ENCODE measurements at places on chromosomes 4 and X.

DNA sequence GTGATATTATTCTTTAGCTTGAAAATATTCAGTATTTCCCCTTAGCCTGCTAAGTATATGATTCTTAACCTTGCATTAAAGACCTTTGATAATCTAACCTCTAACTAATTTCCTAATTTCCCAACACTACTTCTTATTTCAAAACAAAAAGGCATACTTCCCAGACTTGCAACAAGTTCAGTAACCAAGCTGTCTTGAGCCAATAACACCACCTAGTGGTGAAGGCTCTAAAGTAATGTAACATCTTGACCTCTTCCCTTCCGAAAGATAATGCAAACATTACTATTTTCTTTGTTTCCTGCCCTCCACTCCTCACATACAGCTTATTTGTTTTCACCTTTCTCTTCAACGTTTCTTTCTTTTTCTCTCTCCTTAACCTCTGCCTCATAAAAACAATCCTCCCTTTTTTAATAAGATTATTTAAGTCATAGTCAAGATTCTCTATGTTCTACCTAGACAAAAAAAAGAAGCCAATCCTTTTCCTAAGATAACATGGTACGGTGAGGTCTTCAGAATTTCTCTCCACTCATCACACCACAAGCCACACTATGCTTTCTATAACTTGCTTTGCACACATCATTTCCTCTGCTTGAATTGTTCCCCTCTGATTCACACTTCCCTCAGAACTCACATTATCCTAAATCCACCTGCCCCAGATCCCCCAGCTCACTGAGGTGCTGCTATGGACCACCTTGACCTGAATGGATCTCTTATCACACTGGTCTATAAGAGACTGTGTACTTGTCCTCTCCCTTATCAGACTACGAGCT lies 3.5 kb downstream of the FAT1 start:
- no peak for DNase-seq

DNA sequence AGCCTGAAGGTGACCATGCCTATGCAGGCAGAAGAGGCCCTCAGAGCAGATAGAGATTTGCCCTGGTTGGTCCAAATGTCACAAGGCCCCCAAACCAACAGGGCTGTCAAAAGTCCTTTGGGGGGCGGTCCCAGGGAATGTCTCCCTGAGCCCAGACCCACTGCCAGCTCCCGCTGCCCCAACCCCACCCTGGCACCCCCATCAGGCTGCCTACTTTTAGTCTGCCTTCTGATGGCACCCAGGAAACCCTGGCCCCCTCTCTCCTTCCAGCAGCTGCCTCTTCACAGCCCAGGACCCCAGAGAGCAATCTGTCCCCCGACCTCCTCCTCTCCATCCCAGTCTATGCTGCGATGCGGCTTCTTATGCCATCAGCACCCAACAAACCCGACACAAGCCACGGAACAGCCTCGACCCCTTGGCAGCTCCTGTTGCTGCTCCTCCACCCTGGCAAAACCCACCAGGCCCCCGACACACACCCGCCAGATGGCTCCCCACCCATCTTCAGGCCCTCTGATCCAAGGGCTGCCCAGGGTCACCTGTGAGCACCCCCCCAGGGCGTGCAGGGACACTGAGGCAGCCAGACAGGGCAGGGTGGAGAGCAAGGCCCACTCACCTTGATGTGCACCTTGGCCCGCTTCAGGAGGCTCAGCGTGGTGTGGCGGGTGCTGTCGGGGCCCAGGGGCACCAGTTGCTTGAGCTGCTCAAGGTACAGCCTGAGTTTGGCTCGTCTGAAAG lies 9.9 kb downstream of the MXD4 start:
- DNase-seq: no peak

- DNase-seq: no peak
Observed at GRCh38 chr4:119116925-119117900, 18.4 kb upstream of the MYOZ2 start.

- DNase-seq: no peak
Observed at GRCh38 chr4:5664778-5665177, 43.6 kb downstream of the EVC2 start.

- no peak for DNase-seq
Observed at GRCh38 chr4:119103263-119103662, 32.4 kb upstream of the MYOZ2 start.

DNA sequence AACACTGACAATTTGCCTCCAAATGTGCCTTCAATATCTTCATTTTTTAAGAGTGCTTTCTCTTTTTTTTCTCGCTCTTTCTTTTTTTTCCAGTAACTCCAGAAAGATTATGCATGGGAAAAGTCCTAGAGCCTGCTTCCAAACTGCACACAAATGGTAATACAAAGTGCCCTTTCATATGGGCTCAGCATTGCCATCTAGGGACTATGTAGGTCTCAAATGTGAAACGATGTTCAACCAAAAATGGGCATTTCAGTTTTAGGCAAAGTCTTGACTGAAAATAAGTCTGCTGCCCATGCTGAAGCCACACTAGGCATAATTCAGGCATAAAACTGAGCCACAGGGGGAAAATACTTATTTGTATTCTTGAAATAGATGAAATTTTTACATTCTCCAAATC lies 65.6 kb downstream of the SYNPO2 start:
- DNase-seq: peak; percentile 11

DNA sequence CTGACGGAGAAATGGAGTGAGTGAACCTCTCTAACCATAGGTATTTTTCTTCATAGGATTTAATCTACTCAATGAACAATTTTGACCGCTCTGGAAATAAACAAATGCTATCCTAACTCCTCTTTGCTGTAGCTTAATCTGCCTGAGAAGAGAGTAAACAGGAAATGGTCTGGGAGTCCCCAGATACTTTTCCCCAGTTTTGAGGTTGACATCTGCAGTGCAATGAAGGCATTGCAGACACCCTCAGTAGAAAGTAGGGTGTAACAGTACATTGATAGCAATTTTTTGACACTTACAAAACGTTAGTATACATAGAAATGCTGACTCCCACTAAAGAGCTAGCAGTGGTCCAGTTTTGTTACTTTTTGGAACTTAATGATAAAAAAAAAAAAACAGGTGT lies 495.9 kb upstream of the FAM241A start:
- DNase-seq: no peak

DNA sequence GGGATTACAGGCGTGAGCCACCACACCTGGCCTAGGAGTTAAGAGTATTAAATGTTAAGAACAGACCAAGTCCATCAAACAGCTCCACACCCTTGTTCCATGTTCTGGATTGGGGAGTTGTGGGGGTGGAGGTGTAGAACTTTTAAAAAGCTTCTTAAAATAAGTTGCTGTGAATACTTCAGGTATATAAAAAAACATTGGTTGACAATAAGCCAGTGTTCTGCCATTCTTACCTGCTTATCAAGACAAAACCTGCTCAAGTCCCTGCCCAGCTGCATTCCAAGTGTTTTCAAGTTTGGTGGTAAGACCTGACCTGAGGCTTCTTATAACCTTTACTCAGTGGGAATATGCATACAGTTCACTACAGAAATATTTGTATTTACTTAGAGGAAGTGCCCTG lies 6.4 kb downstream of the RBM3 start:
- no peak for DNase-seq

DNA sequence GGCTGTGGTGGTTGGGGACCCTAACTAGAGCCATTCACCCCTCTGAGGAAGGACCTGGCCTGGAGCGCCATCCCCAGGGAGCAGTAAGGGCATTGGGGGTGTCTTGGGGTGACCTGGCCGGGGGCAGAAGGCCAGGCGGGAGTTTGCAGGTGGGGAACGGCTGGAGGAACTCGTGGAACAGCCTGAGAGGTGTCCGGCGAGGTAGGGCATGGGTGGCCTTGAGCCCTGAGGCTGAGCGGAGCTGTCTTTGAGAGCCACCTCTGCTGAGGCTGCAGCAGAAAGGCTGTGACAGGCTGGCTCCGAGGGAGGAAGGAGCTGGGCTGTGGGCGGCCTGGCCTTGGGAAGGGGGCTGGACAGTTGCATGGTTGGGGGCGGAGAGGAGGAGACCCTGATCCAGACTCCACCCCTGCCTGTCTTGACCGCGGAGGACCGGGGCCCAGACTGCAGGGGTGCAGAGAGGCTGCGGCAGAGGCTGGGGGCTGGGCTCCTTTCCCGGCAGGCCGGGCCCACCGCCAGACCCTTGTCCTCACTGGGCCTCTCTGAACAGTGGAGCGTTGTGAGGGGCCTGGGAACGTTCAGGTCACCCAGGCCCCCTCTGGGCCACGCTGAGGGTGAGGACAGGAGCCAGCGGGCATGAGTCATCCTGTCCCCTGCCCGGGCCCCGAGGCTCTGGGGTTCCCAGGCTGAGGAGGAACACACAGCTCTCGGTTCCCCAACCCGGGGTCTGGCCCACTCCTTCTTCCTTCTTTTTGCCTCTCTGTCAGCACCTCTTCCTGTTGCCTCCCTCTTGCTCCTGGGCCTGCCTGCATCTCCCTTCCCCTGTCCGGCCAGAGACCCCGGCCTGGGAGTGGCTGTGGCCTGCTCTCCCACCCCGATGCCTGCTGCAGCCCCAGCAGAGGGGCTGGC lies 8.1 kb downstream of the SH3BP2 start:
- no peak for DNase-seq

DNA sequence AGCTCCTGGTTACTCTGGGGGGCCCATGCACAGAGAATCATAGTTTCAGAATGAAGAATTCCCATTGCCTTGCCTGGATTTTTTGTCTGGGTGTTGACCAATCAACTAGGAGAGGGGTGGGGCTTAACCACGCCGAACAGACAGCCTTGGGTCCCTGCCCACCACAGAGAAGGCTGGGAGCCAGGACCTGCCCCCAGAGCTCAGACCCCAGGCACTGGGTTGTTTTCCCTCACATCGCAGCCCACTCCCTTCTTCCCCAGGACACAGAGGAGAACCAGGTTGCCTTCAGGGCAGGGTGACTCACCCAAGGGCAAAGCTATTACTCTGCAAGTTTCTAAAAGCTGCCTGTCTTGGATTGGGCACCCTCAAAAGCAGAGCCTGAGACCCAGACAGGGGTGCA lies 23.3 kb upstream of the CRMP1 start:
- DNase-seq: no peak

DNA sequence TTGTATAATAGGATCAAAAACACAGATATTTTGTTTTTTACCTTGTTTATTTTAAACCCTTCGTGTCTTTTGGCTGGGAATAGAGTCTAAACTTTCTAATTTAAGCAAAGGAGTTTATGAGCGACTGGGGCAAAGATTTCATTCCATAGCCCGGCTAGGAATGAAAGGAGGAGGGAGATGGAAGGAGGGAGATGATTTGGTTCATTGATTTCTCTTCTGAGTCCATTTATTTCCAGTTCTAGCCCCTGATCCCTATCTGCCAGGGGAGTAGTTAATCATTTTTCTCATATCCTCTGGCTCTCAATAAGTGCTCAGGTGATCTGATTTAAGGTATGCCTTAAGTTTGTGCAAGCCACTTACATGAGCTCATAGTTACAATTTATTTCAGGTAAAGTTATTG lies 120.0 kb downstream of the SPRY1 start:
- DNase-seq: no peak

DNA sequence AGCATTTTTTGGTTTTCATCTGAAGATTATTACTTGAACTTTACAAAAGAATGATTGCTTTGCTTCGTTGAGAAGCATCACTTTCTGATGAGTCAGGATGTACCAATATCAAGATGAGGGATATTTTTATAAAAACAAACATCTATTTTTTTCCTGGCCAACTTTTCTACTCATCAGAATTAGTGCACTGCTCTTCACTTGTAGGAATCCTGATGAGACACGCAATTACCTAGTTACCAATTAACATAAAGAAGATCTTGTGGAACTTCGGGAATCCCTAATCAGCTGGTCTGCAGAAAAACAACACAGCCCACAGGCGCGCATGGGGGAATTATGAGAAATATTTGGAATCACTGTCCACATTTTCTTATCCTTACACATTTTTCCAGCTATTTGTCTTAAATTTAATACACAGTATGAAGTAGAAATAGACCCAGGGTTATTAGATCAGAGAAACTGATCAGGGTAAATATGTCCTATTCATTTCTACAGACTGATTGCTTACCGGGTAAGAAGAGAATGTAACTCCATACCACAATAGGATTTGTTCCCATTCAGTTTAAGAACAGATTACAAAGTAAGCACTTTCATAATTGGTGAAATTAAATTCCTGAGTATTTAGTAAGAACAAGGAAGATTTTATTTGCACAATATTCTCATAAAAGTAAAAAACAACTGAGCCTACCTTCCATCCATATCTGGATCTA lies 50.9 kb downstream of the MFAP3L start:
- DNase-seq: no peak

GRCh38 chr4:94339779-94340178 lies 2.9 kb downstream of the HPGDS start:
- DNase-seq: peak; percentile 24

GRCh38 chrX:100850317-100850716 lies 23.8 kb downstream of the NOX1 start:
- no peak for DNase-seq

GRCh38 chr4:113607147-113607720 lies 154.3 kb downstream of the CAMK2D start:
- DNase-seq: no peak

DNA sequence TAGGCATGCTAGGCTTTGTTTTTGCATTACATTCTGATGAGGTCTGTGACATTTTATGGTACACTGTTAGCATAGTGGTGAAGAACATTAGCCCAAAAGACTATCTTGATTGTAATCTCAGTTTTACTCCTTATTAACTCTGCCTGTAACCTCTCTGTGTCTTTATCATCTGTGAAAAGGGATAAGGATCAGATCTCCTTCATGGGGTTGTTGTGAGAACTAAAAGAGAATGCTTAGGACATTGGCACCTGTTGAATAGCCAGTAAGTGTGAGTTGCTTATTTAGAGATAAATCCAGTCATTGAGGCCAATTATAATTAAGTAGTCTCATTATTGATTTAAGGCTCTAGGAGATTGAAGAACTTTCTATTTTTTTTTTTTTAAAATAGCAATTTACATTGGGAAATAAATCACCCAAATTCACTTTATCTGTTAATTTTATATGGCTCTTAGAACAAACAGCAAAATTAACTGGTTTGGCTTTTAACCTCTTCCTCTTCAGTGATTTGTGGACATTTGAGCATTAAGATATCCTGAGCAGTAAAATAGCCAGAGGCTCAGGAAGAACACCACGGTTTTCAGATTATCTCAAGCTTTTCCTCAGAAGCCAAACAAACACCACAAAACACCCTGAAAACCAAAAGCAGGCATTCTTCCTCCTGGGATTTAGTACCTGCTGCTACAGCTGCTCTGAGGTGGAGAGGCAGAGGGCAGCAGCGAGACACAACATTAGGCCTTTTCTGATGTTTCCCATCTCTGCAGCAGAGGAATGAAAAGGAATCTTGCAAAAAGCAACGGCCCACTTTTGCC lies 192.9 kb downstream of the ARHGAP10 start:
- no peak for DNase-seq

DNA sequence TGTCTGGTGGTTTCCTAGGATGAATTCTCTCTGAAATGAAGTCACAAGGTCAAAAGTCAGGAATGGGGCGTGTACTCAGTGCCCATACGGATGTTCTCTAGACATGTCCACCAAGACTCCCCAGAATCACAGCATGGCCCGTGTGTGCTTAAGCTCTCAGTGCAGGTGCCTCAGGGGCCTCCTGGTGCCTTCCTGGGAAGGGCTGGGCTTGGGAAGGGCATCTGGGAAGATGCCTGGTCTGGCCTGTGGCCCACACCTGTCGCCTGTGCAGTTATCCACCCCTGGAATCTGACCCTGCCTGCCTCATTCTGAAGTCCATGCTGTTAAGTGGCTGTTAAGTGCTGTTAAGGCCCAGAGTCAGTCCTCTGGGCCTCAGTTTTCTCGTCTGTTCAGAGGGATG lies 31.2 kb downstream of the SORCS2 start:
- no peak for DNase-seq

GRCh38 chr4:6855692-6856297 lies 53.8 kb upstream of the TBC1D14 start:
- no peak for DNase-seq

Measured in KG1 (cell line).